Left lung (tissue), 14 donors: ENCODE measurements at places on chromosomes 7 and 10. TPM values are rescaled to one million over a fixed set of nuclear protein-coding genes. Genes with fewer than 3 reads are reported as not detected.
A peak's percentile ranks its signal among the peaks of the same experiment; 100 is the strongest.

DNA sequence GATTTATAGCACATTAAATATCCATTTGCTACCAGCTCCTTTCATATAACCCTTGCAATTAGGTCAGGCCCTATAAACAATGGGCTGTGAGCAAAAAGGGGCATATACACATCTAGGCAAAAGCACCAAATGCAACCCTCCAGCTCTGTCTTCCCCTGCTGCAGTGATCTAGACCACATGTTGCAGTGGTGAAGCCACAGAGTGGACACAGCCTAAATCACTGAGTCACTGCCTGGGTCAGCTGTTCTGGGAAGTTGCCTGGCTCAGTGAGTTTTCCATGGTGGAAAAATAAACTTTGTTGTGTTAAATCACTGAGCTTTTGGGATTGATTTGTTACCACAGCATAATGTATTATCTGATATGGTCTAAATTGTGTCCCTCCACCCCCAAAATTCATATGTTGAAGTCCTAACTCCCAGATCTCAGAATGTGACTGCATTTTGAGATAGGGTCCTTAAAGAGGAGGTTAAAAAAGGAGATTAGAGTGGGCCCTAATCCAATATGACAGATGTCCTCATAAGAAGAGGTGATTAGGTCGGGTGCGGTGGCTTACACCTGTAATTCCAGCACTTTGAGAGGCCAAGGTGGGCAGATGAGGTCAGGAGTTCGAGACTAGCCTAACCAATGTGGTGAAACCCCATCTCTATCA lies 70.4 kb downstream of the ZFAND4 start:
- H3K27me3 ChIP-seq = peaks cover 31% of the 10 kb centered on the region
- H3K27ac ChIP-seq = no peak overlapping the region
- H3K4me3 ChIP-seq = no peak overlapping the region
- no peaks in the 10 kb centered on the region for H3K36me3 ChIP-seq
- peaks cover 7% of the 10 kb centered on the region for H3K4me1 ChIP-seq
- no peak for DNase-seq

Gene SLIT1
- 3.9 TPM for polyA plus RNA-seq

DNA sequence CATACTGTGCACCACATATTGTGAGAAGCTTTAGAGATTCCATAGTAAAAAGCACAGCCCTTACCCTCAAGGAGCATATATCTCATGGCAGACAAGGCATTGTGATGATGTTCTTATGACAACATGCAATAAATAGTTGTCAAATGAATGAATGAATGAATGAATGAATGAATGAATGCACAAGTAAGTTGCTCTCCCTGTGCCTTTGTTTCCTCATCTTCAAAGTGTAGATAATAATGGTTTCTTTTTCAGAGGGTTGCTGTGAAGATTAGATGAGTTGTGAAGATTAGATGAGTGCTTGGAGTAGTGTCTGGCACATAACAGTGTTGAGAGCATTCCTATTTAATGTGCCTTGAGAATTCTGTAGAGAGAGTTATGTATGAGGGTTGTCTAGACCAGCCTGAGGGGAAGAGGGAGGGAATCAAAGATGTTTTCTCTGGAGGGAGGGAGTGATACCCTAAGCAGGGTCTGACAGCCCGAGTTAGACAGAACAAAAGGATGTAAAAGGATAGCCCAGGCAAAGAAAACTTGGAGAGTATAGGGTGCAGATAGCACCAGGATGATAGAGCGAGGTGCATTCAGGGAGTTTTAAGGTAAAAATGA lies 217.2 kb downstream of the RELN start:
- H3K27me3 ChIP-seq = no peaks in the 10 kb centered on the region
- no peak overlapping the region for H3K4me3 ChIP-seq
- H3K4me1 ChIP-seq = no peaks in the 10 kb centered on the region
- H3K36me3 ChIP-seq = no peaks in the 10 kb centered on the region

DNA sequence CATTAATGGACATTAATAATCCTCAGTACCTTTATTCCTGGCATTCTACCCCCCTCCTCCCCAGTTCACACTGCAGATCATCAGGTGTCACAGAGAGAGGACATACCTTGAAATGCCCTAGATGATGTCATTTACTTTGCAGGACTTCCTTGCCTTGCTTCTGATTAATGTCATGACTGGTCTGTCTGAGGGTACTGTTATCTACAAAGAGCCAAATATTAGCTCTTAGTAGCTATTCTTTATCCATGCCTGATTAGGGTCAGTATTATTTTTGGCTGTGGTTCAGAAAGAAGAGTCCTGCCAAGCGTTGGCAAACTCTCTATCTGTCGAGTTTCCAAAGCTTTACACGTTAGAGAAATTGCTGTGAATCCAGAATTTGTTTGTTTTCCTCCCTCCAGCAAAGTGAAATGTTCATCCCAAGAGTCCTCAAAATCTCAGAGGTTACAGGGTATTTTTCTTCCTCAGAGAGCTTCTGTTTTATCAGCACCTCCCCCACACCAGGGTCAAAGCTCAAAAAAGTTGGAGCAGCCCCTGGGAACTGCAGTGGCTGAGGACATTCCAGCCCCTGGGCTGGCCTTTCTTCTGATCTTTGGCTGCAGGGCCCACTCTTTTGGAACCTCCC lies 12.6 kb downstream of the SCD start:
- H3K36me3 ChIP-seq = no peaks in the 10 kb centered on the region
- no peaks in the 10 kb centered on the region for H3K27me3 ChIP-seq
- no peak overlapping the region for H3K27ac ChIP-seq
- no peaks in the 10 kb centered on the region for H3K4me1 ChIP-seq

GRCh38 chr7:115274-115911 lies 77.0 kb upstream of the FAM20C start:
- peaks cover 68% of the 10 kb centered on the region for H3K4me1 ChIP-seq
- no peak for DNase-seq
- H3K4me3 ChIP-seq = no peak overlapping the region
- H3K27ac ChIP-seq = peak overlapping the region; percentile 93
- no peaks in the 10 kb centered on the region for H3K36me3 ChIP-seq
